ENCODE measurements at places on chromosomes 6 and 20. TPM values are rescaled to one million over a fixed set of nuclear protein-coding genes. Genes with fewer than 3 reads are reported as not detected.
A peak's percentile ranks its signal among the peaks of the same experiment; 100 is the strongest.

Gene SLX4IP
- total RNA-seq, result 3.9 TPM

Gene NINL
- total RNA-seq, result 4.6 TPM

Gene OPRM1
- total RNA-seq, result not detected

Gene PLCG1
- total RNA-seq, result 628 TPM

Gene CTCFL
- not detected for total RNA-seq

Gene MTFR2
- 31.0 TPM for total RNA-seq

Gene DEFB132
- total RNA-seq, result not detected

Gene DPPA5
- total RNA-seq, result not detected

Gene ECT2L
- total RNA-seq, result not detected

Gene SIRPD
- total RNA-seq, result not detected

Gene GSTA2
- total RNA-seq, result not detected

GRCh38 chr6:14366872-14367271, 249.3 kb downstream of the CD83 start:
- no peak for ATAC-seq

DNA sequence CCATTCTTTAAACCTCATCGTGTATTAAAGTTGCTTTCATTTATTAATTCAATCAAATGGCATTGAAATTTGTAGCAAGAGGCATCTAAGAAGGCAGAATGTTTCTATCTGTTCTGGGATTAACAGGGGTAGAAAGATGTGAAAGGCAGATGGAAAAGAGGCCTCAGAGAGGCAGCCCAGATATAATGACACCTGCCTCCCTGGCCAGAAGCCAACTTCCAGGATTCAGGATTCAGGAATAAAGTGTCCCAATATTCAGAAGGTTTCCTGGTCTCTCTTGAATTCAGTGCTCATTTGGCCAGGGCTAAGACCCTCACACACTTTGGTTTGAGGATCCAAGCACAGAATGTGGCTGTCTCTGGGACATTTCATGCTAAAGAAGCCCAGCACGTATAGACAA, 39.9 kb downstream of the HLA-B start:
- no peak for ATAC-seq

DNA sequence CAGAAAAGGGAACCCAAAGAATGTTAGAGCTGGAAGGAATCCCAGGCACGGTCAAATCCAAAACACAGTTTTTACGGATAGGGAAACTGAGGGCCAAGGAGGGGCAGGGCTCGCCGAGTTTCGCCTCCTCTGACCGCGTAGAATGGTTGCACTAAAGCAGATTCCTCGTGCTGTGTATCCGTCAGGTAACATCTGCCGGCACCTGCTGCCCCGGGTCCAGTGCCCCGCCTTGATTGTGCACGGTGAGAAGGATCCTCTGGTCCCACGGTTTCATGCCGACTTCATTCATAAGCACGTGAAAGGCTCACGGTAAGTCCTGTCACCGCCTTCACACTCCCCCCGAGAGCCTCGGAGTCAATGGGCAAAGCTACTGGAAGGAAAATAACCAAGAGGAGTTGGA, 17.1 kb downstream of the TUBB2A start:
- no peak for ATAC-seq

GRCh38 chr6:148069256-148069655, 273.4 kb upstream of the SASH1 start:
- no peak for ATAC-seq

GRCh38 chr6:127956260-127956888, 55.5 kb upstream of the THEMIS start:
- peak; percentile 57 for ATAC-seq

DNA sequence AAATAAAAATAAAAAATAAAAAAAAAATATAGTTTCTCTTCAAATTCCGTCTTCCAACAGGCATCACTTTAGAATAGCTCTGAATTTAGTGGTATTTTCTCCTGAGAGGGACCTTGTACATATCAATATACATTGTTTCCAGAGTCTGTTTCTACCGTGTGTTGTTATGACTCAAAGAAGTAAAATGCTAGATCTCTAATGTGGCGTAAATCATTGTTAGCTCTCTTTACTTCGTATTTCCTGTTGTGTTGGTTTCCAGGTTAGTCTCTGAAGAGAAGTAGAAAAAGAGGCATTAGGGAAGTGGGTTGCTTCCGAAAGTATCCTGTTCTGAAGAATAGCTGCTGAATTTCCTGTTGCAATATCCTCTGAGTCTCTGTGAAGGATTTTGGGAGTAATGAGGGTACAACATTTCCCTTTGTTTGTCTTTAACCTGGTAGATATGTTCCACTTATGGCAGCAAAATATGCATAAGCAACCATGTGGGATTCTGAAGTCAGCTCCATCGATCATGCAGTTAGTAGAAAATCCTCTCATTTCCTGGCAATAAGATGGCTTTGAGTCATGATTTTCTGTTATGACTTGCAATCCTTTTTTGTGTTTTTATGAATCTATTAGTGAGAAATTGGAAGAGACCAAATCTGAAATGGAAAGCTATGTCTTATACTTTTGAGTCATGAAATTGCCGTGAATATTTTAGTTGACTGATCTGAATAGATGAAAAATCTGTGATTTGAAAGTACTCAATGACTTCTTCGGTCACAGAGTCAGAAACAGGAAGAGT, 42.0 kb upstream of the MCHR2 start:
- peak; percentile 52 for ATAC-seq

GRCh38 chr6:26554447-26554696, 16.2 kb downstream of the HMGN4 start:
- no peak for ATAC-seq

DNA sequence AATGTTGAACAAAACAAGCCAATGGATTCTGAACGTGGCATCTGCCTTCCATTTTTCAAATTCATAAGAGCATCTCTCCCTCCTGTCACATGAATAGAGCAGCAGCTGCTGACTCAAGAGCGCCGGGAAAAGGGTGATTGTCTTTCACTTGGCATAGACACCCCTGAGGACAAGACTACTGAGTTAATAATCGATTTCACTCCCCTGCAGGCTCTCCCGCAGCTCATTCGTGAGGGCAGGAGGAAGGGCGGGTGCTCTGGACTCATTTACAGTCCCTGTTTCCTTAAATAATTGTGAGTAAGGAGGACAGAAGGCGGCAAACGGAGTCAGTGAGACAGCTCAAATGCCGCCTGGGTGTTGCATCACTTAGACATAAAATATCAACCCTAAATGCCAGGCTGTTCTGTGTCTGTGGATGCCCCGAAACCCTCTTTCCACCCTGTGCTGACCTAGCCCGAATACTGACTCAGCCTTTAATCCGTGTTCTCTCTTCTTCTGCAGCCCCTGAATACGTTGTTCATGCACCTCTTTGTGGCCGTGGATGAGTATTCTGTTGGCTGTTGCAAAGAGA, 21.6 kb downstream of the CFAP61 start:
- ATAC-seq, result no peak

- ATAC-seq, result no peak
Observed at GRCh38 chr20:38420388-38421085, 14.6 kb downstream of the SNHG17 start.

- ATAC-seq, result no peak
Observed at GRCh38 chr6:157089258-157089657, 234.1 kb downstream of the TMEM242 start.

- ATAC-seq, result no peak
Observed at GRCh38 chr6:24329022-24329421, 28.8 kb downstream of the DCDC2 start.

DNA sequence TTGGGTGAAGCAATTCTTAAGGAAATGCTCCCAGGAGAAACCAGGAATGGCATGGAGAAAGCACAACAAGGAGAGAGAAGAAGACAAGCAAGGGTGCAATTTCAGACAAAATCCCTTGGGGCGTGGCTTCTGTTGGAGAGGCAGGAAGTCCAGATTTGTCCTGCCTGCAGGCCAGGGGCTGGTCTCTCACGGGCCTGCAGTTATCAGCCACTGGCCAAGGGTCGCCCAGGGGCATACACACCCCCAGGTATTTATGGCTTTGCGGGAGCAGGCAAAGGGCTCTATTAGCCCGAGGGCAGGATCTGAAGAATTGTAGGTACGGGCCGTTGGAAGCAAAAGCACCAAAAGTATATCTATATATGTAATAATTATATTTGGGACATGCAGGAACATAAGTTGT, 87.7 kb downstream of the IYD start:
- no peak for ATAC-seq

GRCh38 chr6:40672087-40672486, 84.9 kb upstream of the LRFN2 start:
- ATAC-seq, result no peak

DNA sequence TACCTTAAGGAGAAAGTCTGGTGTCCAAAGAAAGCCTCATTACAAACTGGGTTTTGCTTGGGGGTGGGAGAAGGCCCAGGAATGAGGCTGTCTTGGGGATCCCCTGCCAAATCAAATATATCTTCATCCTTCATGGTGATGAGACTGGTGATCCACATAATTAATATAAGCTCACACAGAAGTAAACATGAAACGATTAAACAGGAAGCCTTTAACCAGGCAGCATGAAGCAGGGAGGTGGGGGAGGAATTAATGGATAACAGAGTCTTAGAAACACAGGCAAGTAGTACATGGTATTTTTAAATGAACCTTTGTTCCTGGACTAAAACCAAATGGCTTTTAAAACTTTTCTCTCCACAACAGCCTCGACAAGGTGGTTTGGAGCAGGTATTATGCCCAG, 437.5 kb downstream of the TFAP2A start:
- ATAC-seq, result no peak

DNA sequence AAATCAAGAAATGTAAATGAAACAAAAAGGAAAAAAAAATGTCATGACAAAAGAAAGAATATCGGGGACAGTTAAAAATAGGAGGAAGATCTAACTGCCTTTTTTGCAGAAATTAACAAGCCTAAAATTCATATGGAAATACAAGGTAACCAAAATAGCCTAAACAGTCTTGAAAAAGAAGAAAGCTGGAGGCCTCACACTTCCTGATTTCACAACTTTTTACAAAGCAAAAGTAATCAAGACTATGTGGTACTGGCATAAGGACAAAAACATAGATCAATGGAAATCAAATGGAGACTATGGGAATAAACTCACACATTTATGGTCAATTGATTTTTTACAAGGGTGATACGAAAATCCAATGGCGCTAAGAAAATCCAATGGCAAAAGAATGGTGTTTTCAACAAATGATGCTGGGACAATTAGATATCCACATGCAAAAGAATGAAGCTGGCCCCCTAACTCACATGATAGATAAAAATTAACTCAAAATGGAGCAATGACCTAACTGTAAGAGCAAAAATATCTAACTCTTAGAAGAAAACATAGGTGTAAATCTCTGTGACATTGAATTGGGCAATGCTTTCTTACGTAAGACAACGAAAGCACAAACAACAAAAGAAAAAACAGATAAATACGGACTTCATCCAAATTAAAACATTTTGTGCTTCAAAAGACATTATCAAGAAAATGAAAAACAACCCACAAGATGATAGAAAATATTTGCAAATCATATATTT, 24.5 kb downstream of the MAP3K5 start:
- no peak for ATAC-seq

- ATAC-seq, result peak; percentile 28
Observed at GRCh38 chr6:149261364-149262040, 56.0 kb upstream of the TAB2 start.

Data from activated T-helper 17 cell treated with anti-CD3 and anti-CD28 coated beads, Interleukin-2, amount 50 U/mL, for 72 hours (primary cell).